ENCODE measurements at places on chromosomes 16 and 17.

DNA sequence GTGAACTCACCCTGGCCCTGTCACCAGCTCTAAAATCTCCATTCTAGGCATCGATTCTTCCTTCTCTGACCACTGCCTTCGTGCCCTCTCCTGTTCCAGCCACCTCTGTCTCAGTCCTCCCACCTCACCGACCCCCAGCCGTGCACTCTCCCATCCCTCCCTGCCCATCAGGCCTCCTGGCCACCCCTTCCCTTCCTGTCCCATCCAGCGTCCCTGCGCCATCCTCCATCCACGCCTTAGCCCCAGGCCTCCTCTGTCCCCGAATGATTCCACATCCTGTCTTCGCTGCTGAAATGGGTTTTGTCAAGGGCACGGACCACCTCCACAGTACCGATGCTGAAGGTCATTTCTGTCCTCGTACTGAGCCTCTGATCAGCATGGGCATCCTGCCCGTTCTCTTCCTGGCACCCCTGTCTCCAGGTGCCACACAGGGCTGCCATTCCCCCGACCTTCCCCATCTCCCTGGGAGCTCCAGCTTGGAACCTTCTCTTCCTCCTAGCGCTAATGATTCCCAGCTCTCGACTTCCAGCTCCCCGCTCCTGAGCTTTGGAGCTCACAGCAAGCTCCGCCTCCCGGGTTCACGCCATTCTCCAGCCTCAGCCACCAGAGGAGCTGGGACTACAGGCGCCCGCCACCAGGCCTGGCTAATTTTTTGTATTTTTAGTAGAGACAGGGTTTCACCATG is 2.6 kb downstream of the TRIM65 start:
- peak; percentile 52 for DNase-seq

DNA sequence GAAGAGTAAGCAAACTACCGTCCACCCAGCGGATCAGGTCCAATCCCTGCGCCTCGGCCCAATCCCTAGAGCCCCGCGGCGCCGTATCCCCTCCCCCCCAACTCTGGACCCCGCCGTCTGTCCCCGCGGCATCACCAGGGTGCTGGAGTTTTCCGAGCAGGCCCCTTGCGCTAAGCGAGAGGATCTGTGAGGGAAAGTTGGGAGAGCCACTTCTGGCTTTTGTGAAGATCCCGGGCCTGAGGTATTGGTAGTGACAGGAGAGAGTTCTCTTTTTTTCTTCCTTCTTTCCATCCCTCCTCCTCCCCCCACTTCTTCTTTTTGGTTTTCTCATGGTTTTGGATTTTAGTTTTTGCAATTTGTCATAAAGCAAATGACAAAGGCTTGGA is 3.5 kb upstream of the DLX4 start:
- no peak for DNase-seq

- no peak for DNase-seq
Observed at GRCh38 chr17:29090750-29091605, 48.0 kb downstream of the PIPOX start.

- DNase-seq: peak; percentile 98
Observed at GRCh38 chr17:1516388-1517161, at the start of gene INPP5K. TSS of gene INPP5K (minus strand) at chr17:1516612. CDS start at chr17:1516499, 113 bp downstream.

- DNase-seq: no peak
Observed at GRCh38 chr16:88060524-88061219, 109.4 kb downstream of the BANP start.

DNA sequence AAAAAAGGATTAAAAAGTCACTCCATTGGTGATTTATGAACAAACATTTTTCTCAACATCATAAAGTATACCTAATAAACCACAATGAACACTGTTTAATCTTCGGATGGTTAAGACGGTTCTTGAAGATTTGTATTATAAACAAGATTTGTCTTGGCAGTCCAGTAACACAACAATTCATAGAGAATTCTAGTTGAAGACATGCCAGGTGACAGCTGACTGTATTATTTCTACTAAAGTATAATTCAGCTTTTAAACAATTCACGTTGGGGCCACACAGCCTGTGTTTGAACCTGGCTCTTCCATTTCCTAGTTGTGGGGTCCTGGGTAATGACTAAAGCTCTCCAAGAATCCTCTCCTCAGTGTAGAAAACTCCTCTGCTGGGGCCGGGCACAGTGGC is 22.0 kb downstream of the STX8 start:
- no peak for DNase-seq

DNA sequence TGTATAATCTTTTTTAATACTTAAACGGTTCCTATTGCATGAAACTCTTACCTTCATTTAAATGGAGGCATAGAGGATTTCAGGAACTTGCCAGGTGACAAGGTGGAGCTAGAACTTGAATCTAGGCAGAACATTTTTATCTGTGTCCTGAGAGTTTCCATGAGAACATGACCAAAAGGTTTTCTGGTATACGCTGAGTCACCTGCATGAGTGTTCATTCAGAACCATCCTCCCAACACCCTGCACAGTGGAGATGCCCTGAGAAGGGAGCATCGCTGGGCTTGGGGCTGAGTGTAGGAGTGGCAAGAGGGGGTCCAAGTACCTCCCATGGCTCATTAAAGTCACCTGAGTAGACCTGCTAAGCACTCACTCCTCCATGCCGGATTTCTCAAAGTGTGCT is 169.7 kb upstream of the CACNG5 start:
- DNase-seq: no peak

- no peak for DNase-seq
Observed at GRCh38 chr16:67959536-67960329, 8.7 kb downstream of the SLC12A4 start.

DNA sequence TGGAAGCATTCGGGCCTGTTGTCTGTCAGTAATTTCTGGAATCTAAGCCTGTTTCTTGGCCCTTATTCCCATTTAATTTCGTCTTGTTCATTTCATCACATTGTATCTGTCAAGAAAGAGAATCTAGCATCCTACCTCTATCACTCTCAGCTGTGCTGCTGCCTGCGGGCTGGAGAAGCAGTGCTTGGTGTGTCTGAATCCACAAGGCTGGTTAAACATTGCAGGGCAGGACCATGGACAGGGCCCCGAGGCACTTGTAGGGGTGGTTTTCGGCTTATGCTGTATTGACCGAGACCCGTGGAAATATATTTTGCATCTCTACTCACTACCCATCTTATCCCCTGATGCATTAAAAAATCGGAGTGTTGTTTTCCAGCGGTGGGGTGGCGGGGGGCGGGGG is 3.1 kb downstream of the RAB11FIP4 start:
- peak; percentile 36 for DNase-seq

GRCh38 chr17:73713136-73713535 is 68.9 kb upstream of the SDK2 start:
- DNase-seq: no peak

- peak; percentile 91 for DNase-seq
Observed at GRCh38 chr17:43024407-43025289, at the start of gene RND2. TSS of gene RND2 (plus strand) at chr17:43025231. CDS start at chr17:43025348, 117 bp downstream.

GRCh38 chr16:86072328-86073102 is 173.6 kb downstream of the IRF8 start:
- peak; percentile 40 for DNase-seq

GRCh38 chr16:30813821-30814189 is 26.8 kb upstream of the ZNF629 start:
- no peak for DNase-seq

- no peak for DNase-seq
Observed at GRCh38 chr16:77961814-77962213, 60.5 kb upstream of the CLEC3A start.

- no peak for DNase-seq
Observed at GRCh38 chr16:67907397-67908180, 14.5 kb downstream of the PSKH1 start.

- no peak for DNase-seq
Observed at GRCh38 chr16:27703121-27703520, 153.2 kb downstream of the KATNIP start.

- DNase-seq: no peak
Observed at GRCh38 chr16:986411-986810, 4.8 kb downstream of the SOX8 start.

GRCh38 chr17:78839235-78839761 is 1.3 kb downstream of the USP36 start:
- no peak for DNase-seq

GRCh38 chr17:72382971-72383722 is 262.3 kb downstream of the SOX9 start:
- no peak for DNase-seq

- no peak for DNase-seq
Observed at GRCh38 chr16:28163699-28164098, 48.1 kb downstream of the XPO6 start.

- DNase-seq: no peak
Observed at GRCh38 chr16:79074951-79075350, 525.6 kb downstream of the MAF start.

DNA sequence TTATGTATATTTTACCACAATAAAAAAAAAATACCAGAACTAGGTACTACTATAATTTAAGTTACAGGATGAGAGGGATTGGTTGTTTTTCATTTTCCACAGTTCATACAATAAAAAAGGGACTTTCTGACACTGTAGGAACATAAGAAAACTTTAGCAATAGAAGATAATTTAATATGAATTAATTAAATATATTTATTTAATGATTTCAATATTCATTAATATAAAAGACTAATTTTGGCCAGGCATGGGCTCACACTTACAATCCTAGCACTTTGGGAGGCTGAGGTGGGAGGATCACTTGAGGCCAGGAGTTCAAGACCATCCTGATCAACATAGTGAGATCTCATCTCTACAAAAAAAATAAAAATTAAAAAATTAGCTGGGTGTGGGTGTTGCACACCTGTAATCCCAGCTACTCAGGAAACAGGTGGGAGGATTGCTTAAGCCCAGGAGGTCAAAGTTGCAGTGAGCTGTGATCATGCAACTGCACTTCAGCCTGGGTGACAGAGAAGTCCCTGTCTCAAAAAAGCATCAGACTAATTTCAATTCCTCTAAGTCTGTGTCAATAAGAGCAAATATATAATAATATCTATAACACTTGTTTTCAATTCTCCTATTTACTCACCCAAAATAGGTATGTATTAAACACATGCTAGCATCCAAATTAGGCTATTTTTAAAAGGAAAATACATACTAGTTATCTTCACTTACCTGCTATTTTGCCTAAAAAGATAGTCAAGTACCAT is 79.6 kb downstream of the BRIP1 start:
- no peak for DNase-seq

DNA sequence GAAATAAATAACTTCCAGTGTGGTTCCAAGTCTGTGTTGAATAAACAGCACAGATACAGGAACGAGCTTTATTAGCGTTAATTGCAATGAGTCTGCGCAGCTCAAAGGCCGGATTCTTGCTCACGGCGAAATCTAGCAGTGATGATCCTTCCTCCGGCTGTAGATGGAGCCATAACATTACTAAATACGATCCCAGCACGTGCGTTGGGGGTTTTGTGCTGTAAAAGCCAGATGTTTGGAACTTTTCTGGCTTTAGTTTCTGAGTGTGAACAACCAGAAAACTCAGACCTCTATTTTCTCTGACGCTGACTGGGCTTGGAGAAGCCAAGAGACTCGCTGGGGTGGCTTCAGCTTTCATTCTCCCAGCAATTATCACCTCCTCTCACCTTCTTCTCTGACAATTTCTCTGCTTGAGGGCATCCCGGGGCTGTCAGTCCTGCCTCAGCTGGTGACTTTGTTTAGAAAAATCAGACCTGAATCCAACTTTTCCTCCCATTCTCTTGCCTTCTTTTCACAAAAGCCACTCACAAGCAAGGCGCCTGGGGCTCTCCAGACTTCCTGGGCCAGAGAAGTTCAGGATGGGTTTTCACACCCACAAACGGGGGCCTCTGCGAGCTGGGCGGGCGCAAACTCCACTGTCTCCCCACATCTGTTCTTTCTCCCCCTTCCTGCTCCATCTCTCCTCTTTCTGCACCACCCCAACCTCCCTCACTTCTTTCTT is 47.1 kb upstream of the AKTIP start:
- peak; percentile 28 for DNase-seq

GRCh38 chr17:4003501-4004421 is 39.5 kb upstream of the ATP2A3 start:
- DNase-seq: no peak

- DNase-seq: no peak
Observed at GRCh38 chr16:23976524-23976923, 140.7 kb downstream of the PRKCB start.

DNA sequence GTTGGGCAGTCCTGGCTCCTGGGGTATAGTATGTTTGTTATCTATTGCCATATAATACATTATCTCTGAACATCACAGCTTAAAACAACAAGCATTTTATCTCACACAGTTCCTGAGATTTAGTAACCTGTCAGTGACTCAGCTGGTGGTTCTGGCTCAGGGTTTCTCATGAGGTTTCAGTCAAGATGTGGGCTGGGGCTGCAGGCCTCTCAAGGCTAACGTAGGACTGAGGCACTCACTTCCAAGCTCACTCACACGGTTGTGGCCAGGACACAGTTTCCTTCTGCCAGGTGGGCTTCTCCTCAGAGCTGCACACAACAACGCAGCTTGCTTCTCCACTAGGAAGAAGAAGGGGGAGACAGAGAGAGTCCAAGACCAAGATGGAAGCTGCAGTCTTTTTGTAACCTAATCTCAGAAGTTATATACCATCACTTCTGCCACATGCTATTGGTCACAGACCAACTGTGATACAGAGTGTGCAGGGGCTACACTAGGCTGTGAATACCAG is 10.3 kb upstream of the MED13 start:
- DNase-seq: no peak

DNA sequence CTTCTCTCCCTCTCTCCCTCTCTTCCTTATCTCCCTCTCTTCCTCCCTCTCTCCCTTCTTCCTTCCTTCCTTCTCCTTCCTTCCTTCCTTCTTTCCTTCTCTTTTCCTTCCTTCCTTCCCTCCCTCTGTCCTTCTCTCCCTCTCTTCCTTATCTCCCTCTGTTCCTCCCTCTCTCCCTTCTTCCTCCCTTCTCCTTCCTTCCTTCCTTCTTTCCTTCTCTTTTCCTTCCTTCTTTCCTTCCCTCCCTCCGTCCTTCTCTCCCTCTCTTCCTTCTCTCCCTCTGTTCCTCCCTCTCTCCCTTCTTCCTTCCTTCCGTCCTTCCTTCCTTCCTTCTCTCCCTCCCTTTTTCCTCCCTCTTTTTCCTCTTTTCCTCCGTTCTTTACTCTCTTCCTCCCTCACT is 38.6 kb downstream of the HS3ST4 start:
- DNase-seq: no peak

- DNase-seq: no peak
Observed at GRCh38 chr16:86343027-86343795, 167.1 kb upstream of the FOXF1 start.

DNA sequence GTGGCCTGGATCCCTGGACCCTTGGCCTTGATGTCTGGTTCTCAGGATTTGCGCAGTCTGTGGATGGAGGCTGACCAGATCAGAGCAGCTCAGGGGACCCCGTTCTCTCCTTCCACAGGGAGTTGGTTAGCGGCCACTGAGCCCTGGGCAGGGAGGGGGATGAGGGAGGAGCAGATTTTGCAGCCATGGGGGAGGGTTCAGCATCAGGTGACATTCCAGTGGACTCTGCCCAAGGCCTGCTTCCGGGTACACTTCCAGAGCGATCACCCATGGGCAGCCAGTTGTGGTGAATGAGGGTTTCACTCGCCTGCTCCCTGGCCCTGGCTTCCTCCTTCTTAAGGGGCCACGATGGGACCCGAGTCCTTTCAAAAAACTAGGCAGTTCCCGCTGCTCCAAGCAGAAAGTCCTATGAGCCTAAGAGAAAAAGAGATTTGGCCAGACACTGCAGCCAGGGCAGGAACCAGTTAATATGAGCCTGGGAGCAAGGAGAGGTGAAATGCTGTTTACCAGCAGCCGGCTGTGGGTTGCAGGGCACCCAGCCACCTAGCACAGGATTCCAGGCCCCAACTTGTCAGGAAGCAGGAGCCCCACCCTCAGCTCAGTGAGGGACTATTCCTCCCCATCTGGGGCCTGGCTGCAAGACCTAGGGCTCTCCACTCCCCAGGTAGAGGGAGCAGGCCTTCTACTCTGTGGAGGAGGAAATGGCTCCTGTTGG is 4.7 kb upstream of the GPRC5C start:
- no peak for DNase-seq
